ENCODE measurements at places on chromosomes 1 and 21.
A peak's percentile ranks its signal among the peaks of the same experiment; 100 is the strongest.

GRCh38 chr1:24085546-24085945 lies 26.4 kb downstream of the MYOM3 start:
- peak; percentile 57 for DNase-seq

DNA sequence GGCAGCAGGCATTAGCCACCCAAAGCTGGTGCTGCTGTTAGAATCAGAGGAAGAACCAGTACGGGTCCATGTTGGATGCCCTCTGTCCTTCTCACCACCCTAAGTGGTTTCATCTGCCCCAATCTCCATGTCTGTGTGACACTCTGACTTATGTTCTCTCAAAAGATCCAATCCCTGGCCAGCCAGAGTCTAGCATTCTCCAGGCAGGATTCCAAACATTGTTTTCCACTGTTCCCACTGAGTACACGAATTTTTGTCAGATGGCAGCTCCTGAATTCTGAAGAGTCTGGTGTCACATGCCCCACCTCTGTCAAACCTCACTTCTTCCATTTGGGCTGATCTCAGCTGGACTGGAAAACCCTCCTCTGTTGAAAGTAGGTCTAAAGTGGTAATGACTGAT lies 166.0 kb downstream of the DISC1 start:
- DNase-seq, result no peak

GRCh38 chr21:28752131-28752530 lies 240.5 kb downstream of the LTN1 start:
- no peak for DNase-seq

GRCh38 chr21:28437061-28437460 lies 555.6 kb downstream of the LTN1 start:
- no peak for DNase-seq

DNA sequence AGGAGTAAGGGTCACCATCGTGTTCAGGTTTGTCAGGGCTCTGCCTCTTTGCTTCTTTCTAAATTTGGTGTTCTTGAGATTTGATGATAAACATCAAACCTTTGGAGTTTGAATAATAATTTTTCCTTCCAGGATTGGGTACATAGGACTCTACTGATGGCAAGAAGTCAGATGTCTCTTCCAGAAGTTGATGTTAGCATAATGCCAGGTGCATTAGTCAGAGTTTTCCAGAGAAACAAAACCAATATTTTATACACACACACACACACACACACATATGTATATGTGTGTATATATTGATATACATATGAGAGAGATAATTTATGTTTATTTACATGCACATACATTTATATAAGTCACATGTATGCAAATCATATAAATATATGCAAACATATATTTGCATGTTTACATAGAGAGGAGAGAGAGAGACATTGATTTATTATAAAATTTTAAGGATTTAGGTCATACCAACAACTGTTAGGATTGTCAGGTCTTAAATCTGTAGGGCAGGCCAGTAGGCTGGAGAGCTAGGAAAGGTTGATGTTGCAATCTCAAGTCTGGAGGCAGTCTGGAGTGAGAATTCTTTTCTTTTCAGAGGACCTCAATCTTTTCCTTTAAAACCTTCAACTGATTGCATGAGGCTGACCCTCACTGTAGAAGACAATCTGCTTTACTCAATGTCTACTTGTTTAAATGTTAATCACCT lies 199.2 kb downstream of the HLX start:
- peak; percentile 14 for DNase-seq

DNA sequence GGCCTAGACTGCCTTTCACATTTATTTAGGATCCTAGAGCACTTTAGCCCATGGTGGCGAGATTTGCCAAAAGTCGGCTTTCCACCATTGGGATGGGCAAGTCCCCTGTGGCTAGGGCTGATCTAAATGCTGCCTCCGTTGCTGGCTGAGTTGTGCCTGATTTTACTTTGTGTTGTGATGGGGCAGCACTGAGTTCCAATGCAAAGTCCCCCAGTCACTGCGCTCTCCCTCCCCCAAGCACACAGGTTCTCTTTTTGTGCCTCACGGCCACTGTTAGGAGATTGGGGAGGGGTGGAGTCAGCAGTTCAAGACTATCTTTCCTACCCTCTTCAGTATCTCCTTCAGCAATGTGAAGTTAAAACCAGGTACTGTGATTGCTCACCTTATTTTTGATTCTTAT lies 66.7 kb upstream of the COX20 start:
- DNase-seq, result no peak

GRCh38 chr21:36915014-36915695 lies 51.3 kb downstream of the HLCS start:
- no peak for DNase-seq

GRCh38 chr1:177281901-177282300 lies 111.1 kb downstream of the BRINP2 start:
- no peak for DNase-seq

GRCh38 chr1:15958111-15958510 lies 17.8 kb downstream of the ZBTB17 start:
- DNase-seq, result no peak

- DNase-seq, result no peak
Measured at GRCh38 chr1:224736619-224737352, 120.7 kb downstream of the CNIH3 start.

- DNase-seq, result no peak
Measured at GRCh38 chr1:61406467-61406866, 318.5 kb downstream of the TM2D1 start.

DNA sequence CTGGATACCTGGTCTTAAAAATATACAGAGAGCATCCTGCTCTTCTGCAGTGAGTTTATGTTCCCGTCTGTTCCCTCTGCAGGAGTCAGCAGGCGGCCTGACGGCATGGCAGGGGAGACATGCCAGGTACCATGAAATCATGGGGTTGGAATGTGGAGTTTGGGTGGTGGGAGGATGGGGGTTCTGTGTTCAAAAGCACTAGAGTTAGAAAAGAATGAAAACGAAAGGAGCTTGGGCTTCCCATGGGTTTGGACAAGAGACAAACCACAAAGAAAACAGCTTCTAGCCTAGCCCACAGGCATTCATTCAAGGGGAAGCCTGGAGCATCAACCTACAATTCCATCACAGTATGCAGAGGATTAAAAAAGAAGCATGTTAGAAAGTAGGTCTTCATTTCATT lies 59.9 kb downstream of the WARS2 start:
- DNase-seq, result peak; percentile 93

DNA sequence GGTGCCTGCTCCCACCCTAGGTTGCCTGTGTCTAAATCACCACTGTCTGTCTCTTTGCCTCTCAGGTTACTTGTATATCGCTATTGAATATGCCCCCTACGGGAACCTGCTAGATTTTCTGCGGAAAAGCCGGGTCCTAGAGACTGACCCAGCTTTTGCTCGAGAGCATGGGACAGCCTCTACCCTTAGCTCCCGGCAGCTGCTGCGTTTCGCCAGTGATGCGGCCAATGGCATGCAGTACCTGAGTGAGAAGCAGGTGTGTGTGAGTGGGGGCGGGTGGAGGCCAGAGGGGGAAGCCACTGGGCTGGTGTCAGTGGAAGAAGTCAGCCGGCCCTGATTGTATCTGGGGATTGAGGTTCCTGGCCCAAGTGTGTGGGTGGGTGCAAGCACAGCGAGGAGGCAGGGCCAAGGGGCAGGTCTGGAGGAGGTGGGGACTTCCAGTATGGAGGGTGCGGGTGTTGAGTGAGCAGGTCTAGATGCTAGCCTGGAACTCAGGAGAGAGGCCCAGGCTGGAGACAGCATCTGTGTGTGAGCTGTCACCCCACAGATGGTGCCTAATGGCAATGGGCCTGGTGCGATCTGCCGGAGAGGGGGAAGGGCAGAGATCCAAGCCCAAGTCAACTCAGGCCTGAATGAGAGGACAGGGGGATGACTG lies 17.2 kb downstream of the TIE1 start:
- no peak for DNase-seq

GRCh38 chr1:17308593-17308992 lies 596 bp downstream of the PADI4 start:
- no peak for DNase-seq

DNA sequence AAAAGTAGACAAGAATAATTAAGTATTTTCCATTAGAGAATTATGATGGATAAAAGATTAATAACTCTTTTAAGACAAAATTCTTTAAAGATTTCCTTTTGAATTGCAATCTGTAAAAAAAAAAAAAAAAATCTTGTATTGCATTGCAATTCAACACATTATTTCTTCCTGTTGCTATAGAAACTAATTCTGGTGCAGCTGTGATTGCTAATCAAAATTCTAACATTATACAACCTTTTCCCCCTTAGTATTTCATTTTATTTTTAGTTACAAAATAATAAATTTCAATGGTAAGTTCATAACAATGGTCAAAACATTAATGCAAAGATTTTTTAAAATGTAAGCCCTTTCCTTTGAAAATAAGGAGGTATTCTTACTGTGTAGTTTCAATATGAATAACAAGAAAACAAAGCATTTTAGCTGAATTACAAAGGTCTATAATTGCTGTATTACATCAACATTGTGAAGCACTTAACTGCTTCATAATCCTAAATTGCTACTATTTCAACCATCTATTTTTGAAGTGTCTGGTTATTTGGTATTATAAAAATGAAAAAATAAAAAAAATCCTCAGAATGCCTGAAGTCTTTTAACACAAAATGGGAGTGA lies 135.0 kb downstream of the SYT14 start:
- no peak for DNase-seq

- no peak for DNase-seq
Measured at GRCh38 chr1:50853325-50853724, 106.7 kb downstream of the FAF1 start.

- no peak for DNase-seq
Measured at GRCh38 chr1:217526636-217527035, 104.3 kb downstream of the GPATCH2 start.

- DNase-seq, result no peak
Measured at GRCh38 chr1:202270871-202271326, 70.8 kb downstream of the UBE2T start.

DNA sequence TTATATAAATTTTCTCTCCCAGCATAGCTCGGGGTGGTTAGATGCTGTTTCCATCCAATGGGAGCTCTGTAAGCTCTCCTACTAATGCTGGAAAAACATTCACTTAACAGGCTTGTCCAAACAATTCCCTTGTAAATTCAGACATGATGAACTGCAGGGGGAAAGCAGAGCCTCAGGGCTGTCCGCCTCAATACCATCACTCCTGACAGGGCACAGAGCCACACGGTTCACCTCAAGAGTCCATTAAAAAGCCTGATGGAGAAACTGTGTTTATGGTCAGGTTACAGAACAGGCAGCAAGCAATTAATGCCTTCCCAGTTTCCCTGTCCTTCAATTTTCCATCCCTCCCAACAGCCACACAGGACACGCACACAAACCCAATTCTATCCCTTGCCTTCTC lies 171.0 kb downstream of the BRINP2 start:
- no peak for DNase-seq
